NCI-H1436 treated with DMSO at 0.1 percent for 48 hours (cell line): ENCODE measurements at places on chromosomes 13 and 19.

GRCh38 chr13:91659256-91660075, 261.0 kb downstream of the GPC5 start:
- DNase-seq = no peak

- no peak for DNase-seq
Measured at GRCh38 chr19:2034729-2035589, 16.1 kb downstream of the MKNK2 start.

DNA sequence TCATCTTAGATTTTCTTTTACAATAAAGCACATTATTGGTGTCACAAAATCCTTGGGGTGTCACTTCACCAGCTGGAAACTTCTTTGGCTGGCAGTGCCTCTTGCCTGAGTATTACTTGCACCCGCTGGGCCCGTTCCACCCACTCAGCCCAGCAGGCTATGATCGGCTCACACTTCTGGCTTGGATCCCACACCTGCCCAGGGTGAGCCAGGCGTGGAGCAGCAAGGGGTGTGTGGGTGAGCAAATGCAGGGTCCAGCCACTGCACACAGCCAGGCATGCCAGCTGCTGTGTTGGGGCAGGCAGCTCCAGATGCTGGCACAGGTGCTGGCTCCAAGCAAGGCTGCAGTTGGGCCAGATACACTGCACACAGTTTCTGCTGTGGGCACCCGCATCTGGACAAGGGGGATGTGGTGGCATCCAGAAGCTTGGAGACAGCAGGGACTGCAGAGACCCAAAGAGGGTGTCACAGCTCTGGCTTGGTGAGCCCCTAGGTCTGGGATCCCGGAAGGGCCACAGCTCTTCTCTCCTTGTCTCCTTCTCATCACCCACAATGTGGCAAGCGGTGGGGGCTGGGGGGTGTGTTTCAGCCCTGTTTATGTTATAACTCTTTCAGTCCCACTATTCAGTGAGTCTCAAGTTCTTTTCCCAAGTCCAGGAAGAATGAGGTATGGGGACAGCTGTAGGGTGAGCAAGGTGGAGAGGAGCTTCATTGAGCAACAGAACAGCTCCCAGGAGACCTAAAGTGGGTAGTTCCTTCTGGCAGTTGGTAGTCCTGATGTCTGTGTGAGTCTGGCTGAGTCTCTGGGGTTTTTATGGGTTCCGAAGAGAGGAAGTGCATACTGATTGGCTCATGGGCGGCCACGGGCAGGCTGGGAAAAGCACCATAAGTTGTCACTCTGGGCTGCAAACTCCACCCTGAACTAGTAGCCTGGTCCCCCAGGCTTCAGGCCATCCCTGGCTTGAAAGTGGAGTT, 25.3 kb upstream of the TBC1D4 start:
- DNase-seq = no peak

DNA sequence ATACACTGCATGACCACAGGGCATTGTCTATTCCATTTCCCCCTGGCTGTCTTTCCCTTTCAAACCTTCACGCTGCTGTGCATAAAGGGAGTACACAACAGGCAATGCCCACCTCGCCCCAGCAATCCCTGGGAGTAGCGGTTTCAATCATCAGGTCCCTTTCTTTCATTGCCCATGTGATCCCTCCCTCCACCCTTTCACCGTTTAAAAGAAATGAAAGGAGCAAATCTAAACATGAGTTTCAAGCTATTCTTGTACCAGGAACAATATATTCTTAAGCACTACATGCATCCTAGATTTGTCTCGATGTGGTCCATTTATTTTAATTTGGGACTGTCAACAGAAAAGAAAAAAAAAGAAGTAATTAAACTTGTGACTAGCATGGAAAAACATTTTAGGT, 123.4 kb upstream of the ARGLU1 start:
- no peak for DNase-seq

GRCh38 chr13:96991072-96991471, 3.2 kb downstream of the OXGR1 start:
- DNase-seq = no peak

GRCh38 chr13:98039261-98039660, 85.8 kb downstream of the IPO5 start:
- DNase-seq = no peak
